ENCODE measurements at places on chromosomes 16 and 17. TPM values are rescaled to one million over a fixed set of nuclear protein-coding genes. Genes with fewer than 3 reads are reported as not detected.

NPIPB13 gene
- 0.46 TPM for total RNA-seq

DNA sequence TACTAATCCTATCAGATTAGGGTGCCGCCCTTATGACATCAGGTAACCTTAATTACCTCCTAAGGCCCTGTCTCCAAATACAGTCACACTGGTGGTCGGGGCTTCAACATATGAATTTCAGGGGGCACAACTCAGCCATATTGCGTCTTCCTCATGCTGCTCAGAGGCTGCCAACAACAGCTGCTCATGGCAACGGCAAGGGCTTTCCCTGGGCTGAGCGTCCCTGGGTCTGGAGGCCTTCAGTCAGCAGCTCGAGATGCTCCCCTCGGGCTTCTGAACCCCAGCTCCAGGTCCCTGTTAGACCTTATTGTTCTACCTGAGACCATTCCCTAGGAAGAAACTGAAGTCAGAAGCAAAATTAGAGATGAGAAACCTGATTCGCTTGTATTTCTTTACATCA, 157.2 kb downstream of the TMEM132E start:
- no peak for DNase-seq

- DNase-seq: no peak
These were observed 30.3 kb upstream of the RPH3AL start for GRCh38 chr17:382644-383533.

DNA sequence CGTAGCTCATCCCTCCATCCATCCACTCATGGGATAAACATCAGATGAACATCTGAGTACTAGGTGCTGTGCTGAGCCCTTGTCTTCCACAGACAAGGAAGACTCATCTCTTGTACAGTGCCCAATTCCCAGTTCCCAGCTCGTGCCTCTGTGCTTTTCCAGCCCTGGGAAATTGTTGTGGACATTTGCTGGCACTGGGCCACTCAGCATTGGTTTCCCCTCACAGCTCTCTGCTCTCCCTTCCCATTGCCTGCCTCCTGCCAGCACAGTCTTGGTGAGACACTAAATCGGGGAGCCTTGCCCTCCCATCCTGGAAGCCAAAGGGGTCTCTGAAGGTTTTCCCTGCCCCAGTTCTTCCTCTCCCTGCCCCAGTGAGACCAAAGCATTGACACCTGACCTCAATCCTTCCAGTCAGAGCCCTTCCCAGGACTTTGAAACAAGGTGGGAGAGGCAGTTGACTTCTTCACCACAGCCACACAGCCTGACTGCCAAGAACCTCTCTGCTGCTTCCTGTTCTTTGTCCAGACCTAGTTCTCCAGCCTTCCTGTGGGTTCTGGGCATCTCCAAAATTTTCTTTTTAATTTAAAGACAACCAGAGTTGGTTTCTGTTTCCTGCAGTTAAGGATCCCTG, 50.2 kb downstream of the WSB1 start:
- no peak for DNase-seq

- DNase-seq: no peak
These were observed 119.4 kb downstream of the OR1D5 start for GRCh38 chr17:2943981-2944380.

GRCh38 chr16:79434771-79435170, 165.8 kb downstream of the MAF start:
- no peak for DNase-seq

- DNase-seq: no peak
These were observed 8.6 kb upstream of the MYLK3 start for GRCh38 chr16:46756772-46757171.

AATK gene
- 0.08 TPM for total RNA-seq

GRCh38 chr16:14252860-14253259, 181.7 kb downstream of the MRTFB start:
- no peak for DNase-seq

DNA sequence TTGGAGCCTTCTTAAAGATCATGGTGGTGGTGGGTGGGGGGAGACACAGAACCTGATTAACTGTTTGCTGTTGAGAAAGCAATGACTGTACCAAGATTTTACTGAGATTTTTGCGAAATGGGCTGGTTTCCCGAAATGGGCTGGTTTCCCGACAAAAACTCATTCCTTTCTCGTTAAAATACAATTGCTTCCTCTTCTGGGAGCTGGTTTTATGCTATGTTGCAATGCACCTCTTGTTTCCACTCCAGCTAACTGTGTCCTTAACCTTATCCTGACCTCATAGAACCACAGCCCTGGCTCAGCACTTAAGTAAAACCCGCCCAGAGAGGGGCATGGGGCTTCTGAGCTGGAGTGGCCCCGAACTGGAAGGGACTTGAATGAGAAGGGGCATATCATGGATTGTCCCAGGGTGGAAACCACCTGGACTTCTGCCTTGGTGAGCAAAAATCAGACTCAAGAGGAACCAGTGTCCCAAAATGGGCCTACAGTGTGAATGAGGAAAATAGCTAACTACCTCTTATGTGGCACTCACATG, 20.9 kb downstream of the FAM20A start:
- DNase-seq: peak; percentile 67

DNA sequence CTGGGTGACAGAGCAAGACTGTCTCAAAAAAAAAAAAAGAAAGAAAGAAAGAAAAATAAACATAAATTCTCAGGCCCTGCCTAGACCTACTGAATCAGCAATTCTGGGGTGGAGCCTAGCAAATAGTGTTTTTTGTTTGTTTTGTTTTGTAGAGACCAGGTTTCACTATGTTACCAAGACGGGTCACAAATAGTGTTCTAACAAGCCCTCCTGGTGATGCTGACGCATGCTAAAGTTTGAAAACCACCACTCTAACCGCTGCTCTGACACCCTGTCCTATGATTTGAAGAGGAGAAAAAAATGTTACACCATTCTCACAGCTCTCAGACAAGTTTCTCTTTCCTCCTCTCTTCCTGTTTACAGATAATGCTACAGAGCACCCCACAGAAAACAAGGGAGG, 1.5 kb downstream of the MRPL10 start:
- no peak for DNase-seq

GRCh38 chr16:4902038-4902437, 34.9 kb downstream of the PPL start:
- DNase-seq: no peak

- peak; percentile 77 for DNase-seq
These were observed 10.4 kb downstream of the HSD11B2 start for GRCh38 chr16:67441271-67441753.

ASPHD1 gene
- total RNA-seq: 3.6 TPM

CMTM2 gene
- not detected for total RNA-seq
